ENCODE measurements at places on chromosomes 2 and 18. TPM values are rescaled to one million over a fixed set of nuclear protein-coding genes. Genes with fewer than 3 reads are reported as not detected.

HTR2B gene
- not detected for total RNA-seq

ALPI gene
- total RNA-seq = not detected

WIPF1 gene
- total RNA-seq = 61.8 TPM

TMEM169 gene
- total RNA-seq = 2.0 TPM

IL36A gene
- not detected for total RNA-seq

ADD2 gene
- 0.15 TPM for total RNA-seq

PKDCC gene
- 164 TPM for total RNA-seq

CD8B2 gene
- not detected for total RNA-seq

SH3YL1 gene
- total RNA-seq = 52.9 TPM

GALM gene
- total RNA-seq = 6.5 TPM
